ENCODE measurements at places on chromosomes 1 and 21. TPM values are rescaled to one million over a fixed set of nuclear protein-coding genes. Genes with fewer than 3 reads are reported as not detected.

Gene RHD
- total RNA-seq = not detected

Gene SLC44A5
- total RNA-seq = 9.5 TPM

Gene LCE1B
- total RNA-seq = not detected

Gene ZNF683
- not detected for total RNA-seq

Gene NFASC
- 6.9 TPM for total RNA-seq

GRCh38 chr1:96340686-96341085 lies 380.9 kb upstream of the PTBP2 start:
- H3K36me3 ChIP-seq = no peaks in the 10 kb centered on the region
- DNase-seq = no peak
- no peaks in the 10 kb centered on the region for H3K4me1 ChIP-seq
- no peak overlapping the region for H3K27ac ChIP-seq

DNA sequence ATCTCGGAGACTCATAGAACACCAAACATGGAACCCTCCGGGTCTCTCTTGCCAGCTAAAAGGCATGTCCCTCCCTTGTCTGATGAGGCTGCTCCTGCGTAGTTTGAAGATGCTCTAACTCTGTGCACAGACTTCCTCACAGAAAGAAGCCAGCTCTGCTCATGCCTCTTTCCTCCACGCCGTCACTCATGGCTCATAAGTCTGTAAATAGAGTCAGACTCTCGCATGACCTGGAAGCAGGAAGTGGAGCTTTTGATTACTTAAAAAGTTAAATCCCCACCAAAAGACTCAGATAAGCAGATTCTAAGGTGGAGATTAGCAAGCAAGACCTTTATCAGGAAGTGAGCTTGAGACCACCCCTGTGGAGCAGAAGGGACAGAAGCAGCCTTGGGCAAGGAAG lies 171.6 kb downstream of the TRIM33 start:
- H3K4me3 ChIP-seq = no peak overlapping the region
- H3K4me1 ChIP-seq = no peaks in the 10 kb centered on the region
- H3K36me3 ChIP-seq = no peaks in the 10 kb centered on the region
- H3K27me3 ChIP-seq = peaks cover 3% of the 10 kb centered on the region

DNA sequence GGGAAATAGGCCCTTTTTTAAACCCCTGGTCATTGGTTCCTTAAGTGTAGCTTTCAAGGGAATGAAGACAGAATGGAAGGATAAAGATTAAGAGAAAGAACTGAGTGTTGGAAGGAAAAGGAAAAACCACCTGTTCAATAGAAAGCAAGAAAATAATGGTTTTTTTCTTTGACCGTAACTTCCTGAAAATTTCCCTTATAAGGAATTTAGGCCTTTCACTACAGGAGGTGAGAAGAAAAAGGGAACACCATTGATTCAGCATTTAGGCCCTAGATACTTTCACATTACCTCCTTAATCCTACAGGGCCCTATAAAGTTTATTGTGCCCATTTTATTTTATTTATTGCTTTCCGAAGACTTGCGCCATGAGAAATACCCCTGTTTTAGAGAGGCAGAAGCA lies 18.9 kb downstream of the KPNA6 start:
- H3K4me1 ChIP-seq = peaks cover 9% of the 10 kb centered on the region
- no peak for DNase-seq
- H3K27ac ChIP-seq = no peak overlapping the region

- no peak overlapping the region for H3K4me3 ChIP-seq
- H3K36me3 ChIP-seq = no peaks in the 10 kb centered on the region
- no peak overlapping the region for H3K27ac ChIP-seq
- H3K27me3 ChIP-seq = peaks cover 14% of the 10 kb centered on the region
- peaks cover 2% of the 10 kb centered on the region for H3K4me1 ChIP-seq
Observed at GRCh38 chr1:167676205-167676915, 45.4 kb upstream of the MPZL1 start.

Data from progenitor cell of endocrine pancreas (in vitro differentiated cells).